ENCODE measurements at places on chromosomes 16 and 17.

DNA sequence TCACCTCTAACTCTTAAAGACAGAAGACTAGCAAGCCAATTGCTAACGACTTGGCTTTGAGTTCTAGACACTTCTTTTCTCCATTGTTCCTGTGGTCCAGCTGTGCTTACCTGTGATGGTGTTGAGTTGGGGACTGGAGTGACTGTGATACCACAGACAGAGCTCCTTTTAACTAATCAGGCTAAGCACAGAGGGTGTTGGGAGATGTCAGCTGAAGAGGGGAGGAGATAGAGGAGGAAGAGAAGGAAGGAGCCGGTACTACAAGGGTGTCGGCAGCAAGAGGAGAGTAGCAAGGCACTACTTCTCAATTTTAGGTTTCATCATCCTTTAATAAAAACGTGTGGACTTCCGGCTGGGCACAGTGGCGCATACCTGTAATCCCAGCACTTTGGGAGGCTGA is 5.1 kb upstream of the MYO1D start:
- DNase-seq = no peak

DNA sequence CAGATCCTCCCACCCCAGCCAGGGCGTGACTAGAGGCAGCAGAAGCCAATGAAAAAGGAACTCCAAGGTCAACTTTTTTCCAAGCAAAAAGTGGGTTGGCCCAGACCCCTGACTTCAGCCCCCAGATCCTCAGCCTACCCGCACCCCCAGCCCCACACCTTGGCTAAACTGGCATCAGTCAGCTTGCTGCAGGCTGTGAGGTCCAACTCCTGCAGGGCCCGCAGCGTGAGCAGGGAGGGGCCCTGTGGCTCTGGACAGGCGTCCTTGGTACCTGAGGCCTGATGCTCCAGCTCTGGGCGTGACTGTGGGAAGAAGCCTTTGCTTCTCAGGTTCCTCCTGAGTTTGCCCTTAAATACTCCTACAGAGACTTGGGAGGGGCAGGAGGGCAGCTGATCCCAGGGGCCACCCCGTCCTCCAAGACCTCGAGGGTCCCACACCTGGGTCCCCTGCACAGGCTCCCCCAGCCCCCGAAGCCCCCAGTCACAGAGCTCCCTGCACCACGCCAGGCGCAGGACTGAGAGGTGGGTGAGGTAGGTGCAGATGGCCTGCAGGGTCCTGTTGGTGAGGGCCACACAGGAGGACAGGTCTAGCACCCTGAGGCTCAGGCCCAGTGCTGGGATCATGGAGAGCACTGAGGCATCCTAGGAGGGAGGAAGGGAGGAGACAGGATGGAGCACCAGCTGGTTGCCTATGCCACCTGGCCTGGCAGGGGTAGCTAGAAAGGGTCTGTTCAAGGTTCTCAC is 9.4 kb downstream of the ELMO3 start:
- no peak for DNase-seq

GRCh38 chr17:74678541-74678940 is 34.2 kb downstream of the CD300LF start:
- DNase-seq = no peak

DNA sequence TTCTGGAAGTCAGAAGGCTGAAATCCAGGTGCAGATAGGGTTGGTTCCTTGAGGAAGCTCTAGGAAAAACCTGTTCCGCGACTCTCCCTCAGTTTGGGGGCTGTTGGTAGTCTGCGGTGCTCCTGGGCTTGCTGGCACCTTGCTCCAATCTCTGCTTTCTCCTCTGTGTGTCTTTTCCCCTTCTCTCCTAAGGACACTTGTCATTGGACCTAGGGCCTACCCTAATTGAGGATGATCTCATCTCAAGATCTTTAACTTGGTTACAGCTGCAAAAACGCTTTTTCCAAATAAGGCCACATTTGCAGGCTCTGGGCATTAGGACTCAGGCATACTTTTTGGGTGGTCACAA is 12.9 kb upstream of the CACNG4 start:
- no peak for DNase-seq

- DNase-seq = no peak
Measured at GRCh38 chr17:10025976-10026901, 121.2 kb upstream of the RCVRN start.

- no peak for DNase-seq
Measured at GRCh38 chr16:78705694-78706093, 606.2 kb downstream of the WWOX start.

- DNase-seq = no peak
Measured at GRCh38 chr17:33858682-33859081, 396.4 kb upstream of the CCL2 start.

DNA sequence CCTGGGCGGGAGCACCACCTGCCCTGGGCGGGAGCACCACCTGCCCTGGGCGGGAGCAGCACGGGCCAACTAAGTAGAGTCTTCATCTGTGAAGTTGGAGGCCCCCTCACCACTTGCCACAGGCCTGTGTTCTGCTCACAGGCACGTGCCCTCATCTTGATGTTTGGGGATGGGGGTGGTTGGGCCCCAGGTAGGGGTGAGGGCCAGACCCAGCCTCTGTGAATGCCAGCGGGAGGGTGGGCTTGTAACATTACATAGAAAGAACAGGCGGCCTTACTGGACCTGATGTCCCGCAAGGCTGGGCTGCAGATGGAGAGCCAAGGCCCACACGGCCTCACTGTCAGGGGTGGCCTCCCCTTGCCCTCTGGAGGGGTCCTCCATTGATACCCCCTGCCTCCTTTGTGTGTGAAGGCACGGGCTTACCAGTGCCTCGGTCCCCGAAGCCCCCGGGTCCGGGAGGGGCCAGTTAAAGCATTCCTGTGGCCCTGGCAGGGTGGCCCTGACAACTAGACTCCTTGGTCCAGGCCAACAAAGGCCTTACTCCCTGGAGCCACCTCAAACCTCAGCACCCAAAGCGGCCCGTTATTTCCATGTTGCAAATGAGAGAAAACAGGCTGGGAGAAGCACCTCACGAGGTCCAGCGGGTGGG is 1.1 kb upstream of the SLC16A3 start:
- no peak for DNase-seq

DNA sequence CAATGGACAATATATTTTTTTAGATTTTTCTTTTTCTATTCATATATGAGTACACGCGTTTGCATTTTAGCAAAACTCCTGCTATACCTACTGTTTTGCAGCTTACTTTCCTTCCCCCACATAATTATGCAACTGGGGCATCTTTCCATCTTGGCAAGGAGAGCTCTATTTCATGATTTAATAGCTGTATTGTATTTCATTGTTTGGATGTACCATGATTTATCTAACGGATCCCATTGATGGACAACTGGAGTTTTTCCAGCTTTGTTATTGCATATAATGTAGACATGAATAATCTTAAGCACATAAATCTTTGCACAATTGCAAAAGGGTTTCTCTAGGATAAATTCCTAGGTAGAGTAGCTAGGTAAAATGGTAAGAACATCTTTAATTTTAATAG is 133.9 kb downstream of the PITPNC1 start:
- DNase-seq = no peak

DNA sequence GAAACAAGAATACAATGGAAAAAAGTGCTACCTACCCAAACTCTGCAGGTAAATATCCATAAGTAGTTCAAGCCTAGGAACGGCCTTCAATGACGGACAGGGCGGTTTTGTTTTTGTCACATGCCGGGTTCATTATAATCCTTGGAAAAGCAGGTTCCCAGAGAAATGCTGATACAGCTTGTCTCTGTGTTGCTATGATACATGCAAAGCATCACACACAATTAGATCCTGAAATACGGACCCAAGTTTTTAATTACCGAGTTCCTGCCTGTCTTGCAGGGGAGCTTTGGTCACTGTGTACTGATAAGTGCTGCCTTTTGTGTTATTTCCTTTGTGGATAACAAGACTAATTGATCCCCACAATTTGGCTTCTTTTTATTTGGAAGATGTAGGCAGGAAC is 217.4 kb downstream of the HAPSTR1 start:
- no peak for DNase-seq

- no peak for DNase-seq
Measured at GRCh38 chr16:65574326-65574966, 452.6 kb upstream of the CDH11 start.

DNA sequence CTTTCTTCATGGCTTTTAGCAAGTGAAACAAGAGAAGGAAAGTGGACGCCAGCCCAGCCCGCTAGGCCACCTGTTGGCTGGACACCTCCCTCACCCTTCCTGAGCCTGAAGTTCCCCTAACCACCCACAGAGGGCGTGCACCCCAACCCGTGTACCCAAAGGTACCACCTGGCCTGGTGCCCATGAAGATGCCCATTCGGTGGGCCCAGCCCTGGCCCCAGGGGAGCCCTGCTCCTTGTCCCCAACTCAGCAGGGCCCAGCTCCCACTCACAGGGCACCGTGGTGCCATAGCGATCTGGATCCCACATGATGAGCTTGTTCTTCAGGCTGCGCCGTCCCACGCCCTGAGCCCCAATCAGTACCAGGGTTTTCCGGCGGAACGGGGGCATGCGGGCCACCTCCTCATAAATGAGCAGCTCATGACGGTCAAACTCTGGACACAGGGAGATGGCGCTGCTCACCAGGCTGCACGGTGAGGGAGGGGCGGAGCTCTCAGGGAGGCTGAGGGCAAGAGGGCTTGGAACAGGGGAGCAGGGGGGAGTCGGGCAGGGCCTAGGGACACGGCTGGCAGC is 26.8 kb downstream of the MPP2 start:
- no peak for DNase-seq

DNA sequence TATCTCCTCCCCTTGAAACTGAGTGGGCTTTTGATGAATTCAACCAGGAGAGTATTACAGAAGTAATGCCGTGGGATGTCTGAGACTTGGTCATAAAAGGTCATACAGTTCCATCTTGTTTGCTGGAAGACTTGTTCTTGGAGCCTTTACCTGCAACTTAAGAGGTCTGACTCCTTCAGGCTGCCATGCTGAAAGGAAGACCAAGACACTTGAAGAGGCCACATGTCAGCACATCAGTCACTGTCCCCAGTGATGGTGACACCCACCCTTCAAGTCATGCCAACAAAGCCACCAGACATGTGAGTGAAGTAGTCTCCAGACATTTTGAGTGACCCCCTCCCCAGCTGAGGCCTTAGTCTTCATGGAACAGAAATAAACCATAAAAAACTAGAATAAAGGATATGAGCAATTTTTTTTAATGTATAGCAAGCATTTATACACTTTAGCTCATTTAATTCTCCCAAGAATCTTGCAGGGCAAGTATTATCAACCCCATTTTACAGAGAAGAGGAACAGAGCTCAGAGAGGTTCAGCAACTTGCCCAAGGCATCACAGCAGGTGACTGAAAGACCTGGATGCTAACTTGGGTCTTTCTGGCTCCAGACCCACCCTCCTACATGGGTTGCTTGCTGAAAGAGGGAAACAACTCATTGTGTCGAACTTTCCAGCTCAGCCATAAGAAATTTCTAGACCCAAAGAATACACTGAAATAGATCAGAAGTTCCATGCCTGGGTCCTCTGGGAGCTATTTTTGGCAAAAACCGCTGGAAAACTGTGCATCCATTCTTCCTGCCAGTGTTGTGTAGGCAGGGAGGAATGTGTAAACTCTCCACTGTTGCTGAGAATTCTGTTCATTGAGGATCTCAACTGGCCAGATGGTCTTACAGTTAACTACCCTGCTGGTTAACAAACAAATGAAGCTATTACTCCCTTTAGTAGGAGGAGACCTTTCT is 38.1 kb downstream of the SOCS1 start:
- no peak for DNase-seq

- DNase-seq = no peak
Measured at GRCh38 chr16:63323055-63323454, 1286.8 kb upstream of the CDH8 start.

DNA sequence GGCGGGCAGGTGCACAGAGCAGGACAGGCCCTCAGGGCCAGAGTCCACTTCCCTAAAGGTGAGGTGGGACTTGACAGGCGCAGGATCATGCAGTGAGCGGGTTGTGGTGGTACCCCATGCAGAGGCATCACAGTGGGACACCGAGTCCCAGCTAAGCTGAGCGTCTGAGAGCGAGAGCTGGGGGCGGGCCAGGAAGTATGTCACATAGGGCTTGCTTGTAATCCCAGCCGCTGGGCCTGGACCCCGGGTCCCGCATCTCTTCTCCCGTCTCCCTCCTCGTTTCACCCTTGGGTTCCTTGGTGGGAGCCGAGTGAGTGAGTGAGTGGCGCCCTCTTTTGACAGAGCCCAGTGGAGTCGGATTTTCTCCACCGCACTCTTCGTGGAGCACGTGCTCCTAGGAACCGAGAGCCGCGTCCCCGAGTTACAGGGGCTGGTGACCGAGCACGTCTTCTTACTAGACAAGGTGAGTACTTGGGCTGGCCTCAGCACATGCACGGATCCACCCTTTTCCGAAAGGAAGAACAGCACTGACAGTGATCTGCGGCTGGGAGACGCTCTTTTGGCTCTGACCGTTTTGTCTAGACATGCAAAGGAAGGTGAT is 50.8 kb upstream of the ENDOV start:
- DNase-seq = no peak

GRCh38 chr17:9173386-9173983 is 152.2 kb downstream of the NTN1 start:
- no peak for DNase-seq

GRCh38 chr16:23802776-23803175 is 33.0 kb upstream of the PRKCB start:
- no peak for DNase-seq

GRCh38 chr16:30354423-30355143 is 525 bp downstream of the CD2BP2 start:
- DNase-seq = no peak

DNA sequence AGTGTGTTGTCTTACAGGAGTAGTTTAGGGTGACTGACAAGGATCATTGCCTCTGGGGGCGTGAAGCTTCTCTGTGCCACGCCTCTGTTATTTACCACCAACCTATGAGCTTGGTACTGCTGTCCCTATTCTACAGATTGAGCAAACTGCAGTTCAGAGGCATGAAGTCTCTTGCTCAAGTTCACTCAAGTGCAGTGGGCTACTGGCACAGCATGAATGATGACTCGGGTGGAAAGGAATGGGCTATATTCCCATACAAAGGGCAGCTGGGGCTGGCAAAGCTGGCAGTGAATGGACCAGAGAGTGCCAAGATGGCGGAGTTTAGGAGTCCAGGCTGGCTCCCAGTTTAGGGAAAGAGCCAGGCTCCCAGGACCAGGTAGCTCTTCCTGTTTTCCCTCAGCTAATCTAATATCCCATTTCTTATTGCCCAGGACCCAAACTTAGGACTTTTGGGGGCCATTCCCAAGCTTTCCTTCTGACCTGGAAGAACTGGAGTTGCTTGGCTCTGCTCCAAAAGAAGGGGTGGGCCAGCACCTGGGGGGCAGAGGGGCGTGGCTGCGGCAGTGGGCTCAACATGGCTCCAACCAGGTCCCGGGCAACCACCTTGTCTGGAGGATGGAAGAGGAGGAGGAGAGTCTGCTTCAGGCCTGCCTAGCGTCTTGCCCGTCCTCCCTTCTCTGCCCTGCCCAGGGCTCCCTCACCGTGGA is 12.9 kb downstream of the PLK1 start:
- DNase-seq = no peak

- DNase-seq = no peak
Measured at GRCh38 chr17:75604034-75604695, 16.6 kb downstream of the MYO15B start.

GRCh38 chr16:24717411-24717810 is 12.0 kb upstream of the TNRC6A start:
- DNase-seq = no peak

All from activated CD8-positive, alpha-beta memory T cell treated with anti-CD3 and anti-CD28 coated beads for 1 hour (primary cell).